ENCODE measurements at places on chromosomes 5 and 9. TPM values are rescaled to one million over a fixed set of nuclear protein-coding genes. Genes with fewer than 3 reads are reported as not detected.

The NEUROG1 gene
- not detected for total RNA-seq

DNA sequence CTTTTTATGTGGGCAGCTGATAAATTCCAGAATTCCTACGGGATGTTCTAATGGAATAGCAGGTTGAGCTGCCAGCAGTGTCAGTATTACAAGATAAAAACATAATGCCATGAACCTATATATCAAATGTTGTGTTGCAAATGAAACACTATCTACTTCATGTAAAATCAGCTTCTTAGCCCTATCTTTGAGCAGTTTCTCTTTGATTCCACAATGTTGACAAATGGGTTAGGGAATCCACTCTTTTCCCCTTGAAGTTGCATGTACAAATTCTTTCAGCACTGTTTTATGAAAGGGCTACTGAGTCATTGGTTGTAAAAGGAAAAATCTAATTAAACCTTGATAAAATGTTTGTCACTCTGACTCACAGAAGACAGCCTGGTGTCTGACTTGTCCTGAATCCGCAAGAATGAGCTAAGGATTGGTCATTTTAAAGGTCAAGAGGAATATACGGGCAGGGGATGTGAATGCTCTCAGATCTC, 950.6 kb upstream of the NUDT12 start:
- no peak overlapping the region for H3K27ac ChIP-seq
- no peaks in the 10 kb centered on the region for H3K4me1 ChIP-seq
- H3K36me3 ChIP-seq, result no peaks in the 10 kb centered on the region
- H3K4me3 ChIP-seq, result no peak overlapping the region
- no peaks in the 10 kb centered on the region for H3K27me3 ChIP-seq

DNA sequence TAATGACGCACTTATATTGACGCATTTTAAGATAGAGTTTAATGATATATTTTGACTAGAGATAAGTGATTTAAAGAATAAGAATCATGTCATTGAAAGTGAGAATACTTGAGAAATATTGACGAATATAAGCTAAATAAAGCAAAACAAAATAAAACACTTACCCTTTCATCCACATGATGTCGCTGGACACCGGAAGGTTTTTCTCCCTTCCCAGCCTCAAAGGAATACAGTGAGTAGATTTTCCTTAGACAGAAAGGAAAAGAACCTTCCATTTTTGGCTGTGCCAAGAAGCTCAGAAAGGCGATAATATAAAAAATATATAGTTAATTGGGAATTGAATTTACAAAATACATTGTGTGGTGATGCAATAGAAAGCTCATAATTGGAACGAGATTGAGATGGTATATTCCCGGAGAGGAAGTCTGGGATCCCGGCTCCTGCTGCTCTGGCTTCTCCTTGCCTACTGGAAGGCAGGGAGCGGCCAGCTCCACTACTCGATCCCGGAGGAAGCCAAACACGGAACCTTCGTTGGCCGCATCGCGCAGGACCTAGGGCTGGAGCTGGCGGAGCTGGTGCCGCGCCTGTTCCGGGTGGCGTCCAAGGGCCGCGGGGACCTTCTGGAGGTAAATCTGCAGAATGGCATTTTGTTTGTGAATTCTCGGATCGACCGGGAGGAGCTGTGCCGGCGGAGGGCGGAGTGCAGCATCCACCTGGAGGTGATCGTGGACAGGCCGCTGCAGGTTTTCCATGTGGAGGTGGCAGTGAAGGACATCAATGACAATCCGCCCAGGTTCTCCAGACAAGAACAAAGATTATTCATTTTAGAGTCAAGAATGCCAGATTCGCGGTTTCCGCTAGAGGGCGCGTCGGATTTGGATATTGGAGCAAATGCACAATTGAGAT, at the start of gene PCDHA5:
PCDHA5 (plus strand) TSS at position 239 of the 906 bp plus-strand sequence.
- H3K4me3 ChIP-seq, result no peak within 1 kb of the TSS
- no peak for DNase-seq

GRCh38 chr9:27189426-27189825, 80.4 kb downstream of the TEK start:
- peaks cover 2% of the 10 kb centered on the region for H3K27me3 ChIP-seq
- no peak overlapping the region for H3K4me3 ChIP-seq
- H3K36me3 ChIP-seq, result no peaks in the 10 kb centered on the region

DNA sequence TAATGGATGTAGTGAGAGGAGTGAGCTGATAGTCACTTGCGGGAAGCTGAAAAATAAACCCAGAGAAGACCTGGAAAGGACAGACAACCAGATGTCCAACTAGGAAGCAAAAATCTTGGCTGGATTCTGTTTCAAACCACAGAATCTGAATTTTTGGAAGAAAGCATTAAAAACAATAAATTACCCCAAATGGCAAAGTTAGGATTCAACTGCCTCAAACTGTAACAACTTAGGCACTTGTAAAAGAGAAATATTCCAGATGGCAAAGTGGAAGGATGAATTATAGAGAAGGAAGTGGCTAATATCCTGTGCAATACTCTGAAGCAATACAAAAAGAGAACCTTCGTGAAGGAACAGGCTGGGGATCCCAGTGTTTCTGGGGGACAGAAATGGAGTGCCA, 46.8 kb upstream of the SLIT3 start:
- H3K27ac ChIP-seq, result no peak overlapping the region
- no peaks in the 10 kb centered on the region for H3K4me1 ChIP-seq
- H3K4me3 ChIP-seq, result no peak overlapping the region
- H3K27me3 ChIP-seq, result peaks cover 5% of the 10 kb centered on the region
- H3K36me3 ChIP-seq, result no peaks in the 10 kb centered on the region
- no peak for DNase-seq
